Lung (tissue), 17 donors: ENCODE measurements at places on chromosomes 4 and X.

GRCh38 chrX:54754854-54755253, 43.2 kb downstream of the ITIH6 start:
- DNase-seq, result no peak

- DNase-seq, result peak; percentile 44
These were observed 21.5 kb downstream of the FHDC1 start for GRCh38 chr4:152957437-152958171.

GRCh38 chrX:12920990-12921389, 14.6 kb downstream of the TLR8 start:
- DNase-seq, result no peak

DNA sequence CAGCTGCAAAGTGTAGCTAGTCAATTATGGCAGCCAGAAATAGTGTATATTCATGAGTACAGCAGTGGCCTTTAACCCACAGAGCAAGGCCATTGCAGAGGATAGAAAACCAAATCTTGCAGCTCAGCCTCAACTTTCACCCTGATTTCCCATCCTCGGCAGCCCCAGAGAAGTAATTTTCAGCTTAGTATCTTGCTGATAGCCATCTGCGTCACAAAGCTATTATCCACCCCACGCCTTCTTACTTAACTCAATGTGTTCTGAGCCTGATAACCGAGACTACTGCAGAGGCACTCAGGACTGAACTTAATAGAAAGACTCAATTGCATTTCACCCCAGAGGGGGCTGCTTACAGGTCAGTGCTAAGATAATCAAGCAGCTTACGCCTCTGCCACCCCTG, 174.5 kb upstream of the MAOA start:
- DNase-seq, result no peak

DNA sequence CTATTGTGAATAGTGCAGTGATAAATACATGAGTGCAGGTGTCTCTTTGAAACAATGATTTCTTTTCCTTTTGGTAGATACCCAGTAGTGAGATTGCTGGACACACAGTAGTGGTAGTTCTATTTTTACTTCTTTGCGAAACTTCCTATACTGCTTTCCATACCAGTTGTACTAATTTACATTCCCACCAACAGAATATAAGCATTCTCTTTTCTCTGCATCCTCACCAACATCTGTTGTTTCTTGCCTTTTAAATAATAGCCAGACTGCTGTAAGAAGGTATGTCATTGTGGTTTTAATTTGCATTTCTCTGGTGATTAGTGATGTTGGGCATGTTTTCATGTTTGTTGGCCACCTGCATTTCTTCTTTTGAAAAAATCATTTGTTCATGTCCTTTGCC, 105.9 kb downstream of the COL4A6 start:
- DNase-seq, result no peak

GRCh38 chrX:146409528-146409927, 400.0 kb upstream of the CXorf51B start:
- DNase-seq, result no peak

GRCh38 chrX:45454290-45454689, 253.6 kb upstream of the DIPK2B start:
- no peak for DNase-seq

DNA sequence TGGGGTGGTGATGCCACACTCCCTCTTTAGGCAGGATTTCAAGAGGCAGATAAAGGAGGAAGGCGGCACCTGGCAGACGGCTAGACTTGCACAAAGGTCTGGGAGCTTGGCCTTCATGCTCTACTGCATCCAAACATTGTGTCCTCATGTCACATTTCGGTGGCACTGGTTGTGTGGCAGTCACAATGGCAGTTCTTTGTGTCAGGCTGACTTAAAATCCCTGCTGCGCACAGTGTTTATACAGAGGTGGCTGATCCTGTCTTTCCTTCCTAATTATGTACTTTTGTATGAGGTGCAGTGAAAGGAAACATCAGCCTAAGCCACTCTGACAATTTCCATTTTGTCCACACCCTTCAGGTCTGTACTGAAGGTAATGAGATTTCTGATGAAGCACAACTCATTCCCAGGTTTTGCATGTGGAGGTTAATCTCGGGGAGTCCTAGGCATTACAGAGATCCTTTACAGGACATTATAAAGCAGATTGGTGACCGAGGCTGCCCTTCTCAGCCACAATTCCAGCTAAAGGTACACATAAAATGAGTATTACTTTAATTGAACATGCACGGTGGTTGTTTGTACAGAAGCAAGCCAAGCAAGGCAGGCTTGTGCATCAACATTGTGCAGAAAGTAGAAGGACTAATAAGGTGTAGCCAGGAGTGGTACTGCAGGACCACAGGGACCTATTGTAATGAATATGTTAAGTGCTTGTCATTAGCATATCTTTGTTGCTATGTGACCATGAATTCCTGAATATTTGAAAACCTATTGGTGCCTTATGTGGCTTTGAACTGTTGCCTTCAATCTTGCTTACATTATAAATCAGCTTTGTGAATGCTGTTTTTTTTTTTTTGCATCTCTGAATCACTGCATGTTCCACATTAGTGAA, 147.6 kb downstream of the STK32B start:
- no peak for DNase-seq

DNA sequence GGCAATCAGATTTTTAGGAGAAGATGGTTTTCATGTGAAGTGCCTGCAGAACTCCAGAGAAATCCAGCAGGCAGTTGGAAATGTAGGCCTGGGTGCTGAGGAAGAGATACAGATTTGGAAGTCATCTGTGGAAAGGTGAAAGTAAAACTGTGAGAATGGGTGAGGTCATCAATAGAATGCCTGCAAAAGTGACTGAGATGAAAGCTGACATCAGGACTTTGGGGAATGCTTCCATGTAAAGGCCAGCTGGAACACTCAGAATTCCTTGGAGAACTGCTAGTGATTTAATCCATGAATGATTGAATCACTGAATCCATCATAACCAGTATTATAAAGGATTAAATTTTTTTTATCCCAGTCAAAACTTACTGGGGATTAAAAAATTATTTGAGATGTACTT, 124.5 kb upstream of the GIMD1 start:
- no peak for DNase-seq

DNA sequence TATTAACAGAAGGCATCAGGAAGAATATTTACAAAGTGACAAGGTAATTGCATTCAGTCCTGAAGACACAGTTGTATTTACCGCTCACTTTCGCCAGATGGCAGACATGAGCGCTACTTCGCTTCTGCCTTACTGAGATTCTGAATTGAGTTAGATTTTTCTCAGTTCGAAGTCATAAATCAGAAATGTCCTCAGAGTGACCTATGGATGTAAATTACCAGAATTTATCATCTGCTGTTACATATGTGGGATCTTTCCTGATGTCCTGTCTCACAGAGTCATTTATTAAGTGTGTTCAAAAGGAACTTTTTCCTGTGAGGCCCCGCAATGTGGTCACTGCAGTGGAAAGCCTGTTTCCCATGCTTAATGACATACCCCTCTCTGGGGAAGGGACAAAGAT, 97.3 kb upstream of the DCLK2 start:
- peak; percentile 74 for DNase-seq

- peak; percentile 7 for DNase-seq
These were observed 8.2 kb upstream of the YIPF6 start for GRCh38 chrX:68490644-68491043.

GRCh38 chrX:109190542-109190941, 291.3 kb downstream of the GUCY2F start:
- no peak for DNase-seq

DNA sequence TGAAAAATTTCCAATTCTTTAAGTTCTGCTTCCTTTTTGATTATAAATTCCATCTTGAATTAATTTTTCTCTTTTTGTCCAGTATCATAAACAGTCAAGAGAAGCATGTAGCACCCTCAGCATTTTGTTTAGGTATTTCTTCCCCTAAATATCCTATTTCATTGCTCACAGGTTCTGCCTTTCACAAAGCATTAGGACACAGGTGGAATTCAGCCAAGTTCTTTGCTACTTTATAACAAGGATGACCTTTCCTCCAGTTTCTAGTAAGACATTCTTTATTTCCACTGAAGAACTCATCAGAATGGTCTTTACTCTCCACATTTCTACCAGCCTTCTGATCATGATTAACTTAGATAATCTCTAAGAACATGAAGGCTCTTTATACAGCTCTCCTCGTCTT, 7.4 kb downstream of the SLC9B1 start:
- DNase-seq, result peak; percentile 45

- no peak for DNase-seq
These were observed 8.5 kb downstream of the TIGD2 start for GRCh38 chr4:89119836-89120235.

DNA sequence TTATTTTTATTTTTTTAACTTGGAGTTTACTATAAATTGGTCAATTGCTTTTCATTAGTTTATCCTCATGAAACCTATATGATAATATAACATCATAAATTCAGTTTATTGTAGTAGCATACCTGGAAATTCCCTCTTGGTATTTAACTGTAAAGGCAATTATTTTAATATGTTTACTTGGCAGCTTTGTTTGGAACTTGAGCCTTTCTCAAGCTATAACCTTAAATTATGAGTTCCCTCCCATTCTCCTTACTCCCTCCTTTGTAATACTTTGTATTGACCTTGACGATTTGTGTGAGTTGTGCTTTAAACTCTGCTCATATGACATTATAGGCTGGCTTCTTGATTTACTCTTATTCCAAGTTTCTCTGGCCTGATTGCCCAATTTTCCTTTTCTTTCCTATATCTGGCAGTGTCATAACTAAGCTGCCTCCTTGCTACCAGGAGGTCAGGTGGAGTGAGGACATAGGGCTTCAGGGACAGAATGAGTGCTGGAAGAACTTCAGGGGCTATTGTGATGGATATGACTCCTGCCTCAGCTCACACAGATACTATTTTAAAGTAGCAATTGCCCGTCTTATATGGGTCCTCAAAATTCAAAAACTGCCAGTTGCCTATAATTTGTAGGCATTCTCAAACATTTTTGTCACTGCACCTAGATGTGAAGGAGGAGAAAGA, 77.7 kb downstream of the RAP1GDS1 start:
- DNase-seq, result no peak

DNA sequence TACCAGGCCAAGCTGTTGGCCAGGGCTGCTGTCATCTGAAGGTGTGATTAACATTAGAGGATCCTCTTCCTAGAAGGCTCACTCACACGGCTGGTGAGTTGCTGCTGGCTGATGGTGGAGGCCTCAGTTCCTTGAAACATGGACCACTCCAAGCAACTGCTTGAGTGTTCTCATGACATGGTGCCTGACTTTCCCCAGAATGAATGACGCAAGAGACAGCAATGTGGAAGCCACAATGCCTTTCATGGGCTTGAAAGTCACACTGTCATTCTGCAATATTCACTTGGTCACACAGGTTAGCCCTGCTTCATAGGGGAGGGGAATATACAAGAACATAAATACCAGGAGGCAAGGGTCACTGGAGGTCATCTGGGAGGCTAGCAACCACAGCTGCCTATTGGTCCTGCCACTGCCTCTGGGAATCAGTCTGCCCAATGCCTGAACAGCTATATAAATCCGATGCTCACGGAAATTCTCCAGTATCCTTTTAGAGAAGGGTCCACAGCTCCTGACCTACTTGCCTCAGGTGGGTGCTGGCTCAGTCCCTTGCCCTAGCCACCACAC, 97.1 kb upstream of the MAML3 start:
- no peak for DNase-seq

GRCh38 chrX:68511255-68511654, 12.4 kb downstream of the YIPF6 start:
- peak; percentile 34 for DNase-seq

GRCh38 chr4:120053911-120054310, 12.7 kb downstream of the MAD2L1 start:
- DNase-seq, result no peak

DNA sequence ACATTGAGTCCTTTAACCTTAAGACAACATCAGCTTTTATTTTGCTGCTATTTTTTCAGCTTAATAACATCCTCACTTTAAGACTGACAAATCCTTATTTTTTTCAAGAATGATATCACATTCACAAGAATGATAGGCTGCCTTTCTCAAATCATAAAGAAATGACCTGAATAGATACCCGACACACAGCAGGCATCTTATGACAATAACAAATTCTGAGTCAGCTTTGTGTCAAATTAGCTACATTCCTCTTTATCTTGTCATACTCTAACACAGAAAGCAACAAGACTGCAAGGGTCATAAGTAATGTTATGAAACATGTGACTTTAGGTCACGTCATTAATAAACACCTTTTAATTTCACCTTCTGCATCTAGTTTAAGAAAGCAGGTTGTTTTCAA, 2387.6 kb downstream of the PCDH7 start:
- DNase-seq, result no peak

GRCh38 chrX:49184294-49185281, 1.6 kb downstream of the PRICKLE3 start:
- DNase-seq, result peak; percentile 90
